Activated CD4-positive, alpha-beta T cell treated with anti-CD3 and anti-CD28 coated beads, Interleukin-2, amount 50 U/mL, for 16 hours (primary cell): ENCODE measurements at places on chromosomes 4 and X.
A peak's percentile ranks its signal among the peaks of the same experiment; 100 is the strongest.

GRCh38 chrX:122572461-122572860 is 611.6 kb upstream of the GRIA3 start:
- DNase-seq, result no peak

DNA sequence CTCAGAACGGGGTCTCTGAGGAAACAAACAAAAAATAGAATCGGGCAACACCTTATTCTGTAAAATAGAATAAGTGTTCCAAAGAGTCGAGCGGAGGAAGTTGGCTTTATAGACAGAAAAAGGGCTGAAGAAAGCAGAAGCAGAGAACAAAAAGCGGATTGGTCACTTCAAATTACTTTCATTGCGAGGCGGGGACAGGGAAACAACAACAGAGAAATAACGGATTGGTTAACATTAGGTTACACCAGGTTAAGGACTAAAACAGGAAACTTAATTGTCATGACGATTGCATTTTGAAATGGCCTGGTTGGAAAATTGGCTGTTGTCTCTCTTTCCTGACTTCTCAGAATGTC is 433 bp upstream of the COQ2 start:
- peak; percentile 46 for DNase-seq

GRCh38 chr4:118270492-118270891 is 82.3 kb downstream of the PRSS12 start:
- peak; percentile 46 for DNase-seq

DNA sequence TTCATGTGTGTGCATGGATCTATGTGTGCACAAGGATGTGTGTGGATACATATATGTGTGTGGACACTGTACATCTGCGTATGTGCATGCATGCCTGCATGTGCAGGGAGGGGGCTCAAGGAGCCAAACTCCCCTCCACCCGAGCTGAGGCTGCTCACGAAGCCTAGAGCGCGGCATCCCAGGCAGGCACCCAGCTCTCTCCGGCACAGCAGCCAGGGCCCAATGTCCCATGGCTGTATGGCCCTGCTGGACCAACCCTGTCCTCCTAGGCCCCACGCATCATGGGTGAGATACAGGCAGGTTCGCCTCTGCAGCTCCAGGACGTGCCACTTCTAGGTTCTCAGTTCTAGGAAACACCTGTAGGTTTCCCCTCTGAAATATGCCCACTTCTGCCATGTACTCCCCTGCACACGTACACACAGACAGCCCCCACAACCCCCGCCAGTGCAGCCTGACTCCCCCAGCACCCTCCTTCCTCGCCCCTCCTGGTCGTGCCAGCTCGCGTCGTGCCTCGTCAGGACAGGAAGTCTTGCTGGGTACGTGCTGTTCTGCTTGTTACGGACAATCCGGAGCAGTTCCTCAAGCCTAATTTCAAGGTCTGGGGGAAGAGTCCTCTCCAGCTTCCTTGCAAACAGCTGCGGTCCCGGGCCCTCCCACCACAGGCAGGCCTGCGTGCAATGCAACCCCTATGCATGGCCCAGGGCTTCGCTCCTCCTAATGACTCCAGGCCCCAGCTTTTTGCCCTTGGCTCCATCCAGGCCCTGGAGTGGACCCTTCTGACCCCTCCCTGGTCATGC is 3.2 kb upstream of the ADRA2C start:
- DNase-seq, result no peak

GRCh38 chrX:154046940-154047610 is 27.4 kb upstream of the IRAK1 start:
- DNase-seq, result no peak

- no peak for DNase-seq
These were observed 1.1 kb downstream of the CTBP1 start for GRCh38 chr4:1247864-1248244.

DNA sequence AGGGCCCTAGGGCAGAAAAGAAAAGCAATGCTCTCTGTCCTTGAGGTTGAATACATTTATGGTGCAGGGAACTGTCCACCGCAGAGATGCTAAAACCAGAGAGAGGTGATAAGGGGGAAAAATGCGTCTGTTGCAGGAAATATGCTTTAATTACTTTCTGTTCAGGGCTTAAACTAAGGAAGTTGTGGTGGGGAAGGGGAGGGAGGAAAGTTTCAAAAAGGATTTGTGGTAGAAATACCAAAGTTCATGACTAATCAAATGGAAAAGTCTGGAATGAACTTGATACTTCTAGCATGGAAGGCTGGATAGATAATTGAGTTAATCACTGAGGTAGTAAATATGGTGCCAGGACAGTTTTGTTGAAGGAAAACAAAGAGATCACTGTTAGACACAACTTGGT is 99.0 kb downstream of the ASB9 start:
- DNase-seq, result no peak

DNA sequence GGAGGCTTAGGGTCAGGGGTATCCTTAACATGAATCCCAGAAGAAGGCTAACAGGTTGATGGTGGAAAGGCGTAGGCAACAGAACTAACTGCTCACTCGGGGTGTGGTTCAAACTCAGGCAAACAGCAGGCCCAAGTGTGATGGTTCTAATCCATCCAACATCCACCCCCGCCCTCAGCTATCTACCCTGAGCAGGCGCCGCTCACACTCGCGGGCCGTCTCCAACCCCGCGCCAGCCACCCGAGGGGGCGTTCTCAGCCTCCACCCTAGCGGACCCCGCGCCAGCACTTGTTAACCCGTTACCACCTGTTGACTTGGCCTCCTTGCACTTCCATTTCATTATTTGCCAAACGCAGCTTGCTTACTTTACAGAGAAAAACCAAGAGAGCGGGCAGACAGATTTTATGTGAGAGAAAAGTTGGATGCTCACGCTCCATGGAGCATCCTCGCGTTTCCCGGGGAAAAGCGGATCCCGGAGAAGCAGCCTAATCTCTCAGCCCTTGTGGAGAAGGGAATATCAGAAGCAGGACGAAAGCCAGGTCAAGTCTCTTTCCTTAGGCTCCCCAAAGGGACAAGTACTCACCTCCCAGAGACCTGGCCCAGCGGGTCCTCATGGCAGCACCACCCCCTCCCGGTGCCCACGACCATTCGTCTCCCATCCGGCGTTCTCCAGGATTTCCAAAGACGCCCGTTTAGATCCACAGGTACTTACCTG is 773 bp downstream of the SNCA start:
- DNase-seq, result no peak

- no peak for DNase-seq
These were observed 134.1 kb downstream of the PJA1 start for GRCh38 chrX:69031181-69031580.
